HS-27A (cell line): ENCODE measurements at places on chromosomes 16 and 17.

DNA sequence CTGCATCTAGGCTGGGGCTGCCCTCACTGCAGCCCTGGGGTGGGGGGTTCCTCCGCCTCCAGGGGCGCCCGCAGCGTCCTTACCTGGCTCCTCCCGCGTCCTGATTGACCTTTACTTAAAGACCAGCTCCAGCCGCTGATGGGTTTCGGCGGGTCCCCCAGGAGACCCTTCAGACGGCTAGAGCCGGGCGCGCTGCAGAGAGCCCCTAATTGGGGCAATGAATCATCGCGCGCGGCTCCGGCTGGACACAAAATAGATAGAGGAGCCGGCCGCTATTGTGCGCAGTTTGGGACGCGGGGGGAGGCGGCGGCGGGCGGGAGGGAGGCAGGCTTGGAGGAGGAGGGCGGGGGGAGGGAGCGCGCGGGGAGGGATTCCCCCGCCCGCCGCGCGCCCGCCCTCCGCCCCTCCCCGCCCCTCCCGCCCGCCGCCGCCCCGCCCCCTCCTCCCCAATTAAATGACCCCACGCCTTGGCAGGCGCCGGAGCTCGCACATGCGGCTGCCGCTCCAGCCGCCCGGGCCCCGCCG, 56.5 kb upstream of the CIBAR2 start:
- DNase-seq = no peak

DNA sequence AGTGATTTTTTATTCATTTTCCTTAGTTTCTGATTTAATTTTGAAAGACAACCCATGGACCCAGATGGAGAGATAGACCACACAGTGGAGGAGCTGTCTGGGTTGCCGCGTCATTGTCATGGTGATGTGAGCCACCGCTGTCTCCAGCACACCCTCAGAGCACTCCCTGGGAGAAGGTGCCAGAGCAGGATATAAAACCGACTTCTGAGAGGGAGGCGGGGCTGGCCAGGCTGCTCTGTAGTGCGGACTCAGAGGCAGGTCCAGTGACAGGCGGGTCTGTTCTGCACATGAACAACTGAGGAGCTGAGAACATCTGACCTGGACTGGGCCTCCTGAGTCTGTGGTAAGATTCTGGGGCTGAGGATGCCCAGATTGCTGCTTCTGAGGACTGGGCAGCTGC, 216.3 kb upstream of the NLRP1 start:
- DNase-seq = no peak

DNA sequence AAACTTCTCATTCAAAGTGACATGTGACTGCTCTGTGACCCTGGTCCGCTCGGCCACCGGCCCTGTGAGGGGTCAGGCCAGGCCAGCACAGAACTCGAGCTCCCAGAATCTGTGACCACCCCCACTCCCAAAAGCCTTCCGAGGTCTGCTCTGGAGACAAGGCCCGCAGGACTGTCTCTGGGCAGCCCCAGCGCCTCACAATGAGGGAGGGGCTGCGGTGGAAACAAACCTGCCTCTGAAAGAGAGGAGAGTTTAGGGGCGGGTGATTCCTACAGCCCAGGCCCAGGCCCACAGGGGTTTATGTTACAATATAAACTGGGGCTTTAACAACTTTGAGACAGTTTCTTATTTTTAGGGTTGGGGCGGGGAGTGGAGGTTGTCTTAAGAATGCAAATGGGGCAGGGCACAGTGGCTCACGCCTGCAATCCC, 19.9 kb downstream of the IGFBP4 start:
- DNase-seq = no peak

GRCh38 chr16:55264949-55265348, 59.1 kb upstream of the IRX6 start:
- no peak for DNase-seq

GRCh38 chr17:9971991-9972390, 66.9 kb upstream of the RCVRN start:
- no peak for DNase-seq

GRCh38 chr16:19853132-19853741, 31.4 kb downstream of the GPRC5B start:
- no peak for DNase-seq
